ENCODE measurements at places on chromosomes 13 and 19.

GRCh38 chr13:33994198-33994597 is 176.2 kb downstream of the RFC3 start:
- DNase-seq = no peak

DNA sequence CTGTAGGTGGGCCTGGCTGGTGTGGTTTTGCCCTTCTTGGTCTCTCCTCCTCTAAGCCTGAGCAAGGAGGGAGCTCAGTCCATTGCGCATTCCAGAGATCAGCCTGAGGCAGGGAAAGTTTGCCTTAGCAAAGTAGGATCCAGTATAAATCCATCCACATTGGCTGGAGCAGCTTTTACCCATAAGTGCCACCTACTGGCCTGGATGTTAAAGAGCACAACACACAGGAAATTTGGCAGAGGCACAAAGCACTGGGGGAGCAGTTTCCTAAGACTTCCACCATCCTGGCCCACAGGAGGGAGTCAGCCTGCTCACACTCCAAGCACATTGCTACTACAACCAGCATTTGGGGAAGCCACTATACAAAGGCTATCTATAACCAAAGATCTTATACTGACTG is 1124.2 kb downstream of the SLITRK1 start:
- DNase-seq = no peak

- no peak for DNase-seq
Measured at GRCh38 chr13:20258208-20258962, 26.3 kb upstream of the GJB6 start.

DNA sequence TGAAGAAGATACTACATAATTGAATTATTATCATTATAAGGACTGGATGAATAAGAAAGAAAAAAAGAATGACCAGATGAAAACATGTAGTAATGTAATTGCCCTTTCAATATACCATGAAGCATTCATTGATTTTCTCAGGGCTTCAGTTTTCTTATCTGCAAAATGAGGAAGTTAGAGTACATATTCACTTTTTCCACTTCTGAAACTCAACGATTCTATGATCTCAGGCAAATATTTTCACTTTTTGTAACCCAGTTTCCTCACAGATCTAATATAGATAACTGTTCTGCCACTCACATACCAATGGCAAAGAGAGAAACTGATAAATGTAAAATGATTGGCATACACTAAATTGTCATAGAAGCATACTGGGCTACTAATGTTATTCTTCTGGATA is 856.6 kb upstream of the KLHL1 start:
- DNase-seq = no peak

DNA sequence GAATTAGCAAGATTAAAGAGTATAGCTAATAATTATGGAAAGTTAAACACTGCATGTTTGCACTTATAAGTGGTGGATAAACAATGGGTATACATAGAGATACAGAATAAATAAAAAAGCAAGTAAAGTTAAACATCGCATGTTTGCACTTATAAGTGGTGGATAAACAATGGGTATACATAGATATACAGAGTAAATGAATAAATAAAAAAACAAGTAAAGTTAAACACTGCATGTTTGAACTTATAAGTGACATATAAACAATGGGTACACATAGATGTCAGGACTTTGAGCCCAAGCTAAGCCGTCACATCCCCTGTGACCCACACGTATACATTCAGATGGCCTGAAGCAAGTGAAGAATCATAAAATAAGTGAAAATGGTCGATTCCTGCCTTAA is 1533.3 kb upstream of the SPRY2 start:
- DNase-seq = no peak

DNA sequence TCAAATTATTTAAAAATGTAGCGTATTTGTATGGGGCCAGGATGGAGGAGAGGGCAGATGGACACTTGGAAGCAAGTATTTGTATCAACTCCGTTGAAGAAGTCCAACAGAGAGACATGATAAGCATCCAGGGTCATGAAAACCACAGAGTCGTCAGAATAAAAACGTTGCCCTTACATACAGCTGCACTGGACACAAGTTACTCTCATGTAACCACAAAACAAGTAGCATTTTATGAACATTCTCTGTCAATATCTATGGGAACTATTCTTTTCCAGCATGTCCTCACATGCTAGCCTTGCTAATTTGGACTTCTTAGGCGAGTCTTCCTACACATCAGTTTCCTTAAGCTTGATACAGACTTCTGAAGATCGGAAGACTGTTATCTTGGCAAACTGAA is 35.0 kb downstream of the EFNB2 start:
- DNase-seq = no peak

GRCh38 chr13:46541210-46541609 is 11.8 kb upstream of the LRCH1 start:
- DNase-seq = no peak

DNA sequence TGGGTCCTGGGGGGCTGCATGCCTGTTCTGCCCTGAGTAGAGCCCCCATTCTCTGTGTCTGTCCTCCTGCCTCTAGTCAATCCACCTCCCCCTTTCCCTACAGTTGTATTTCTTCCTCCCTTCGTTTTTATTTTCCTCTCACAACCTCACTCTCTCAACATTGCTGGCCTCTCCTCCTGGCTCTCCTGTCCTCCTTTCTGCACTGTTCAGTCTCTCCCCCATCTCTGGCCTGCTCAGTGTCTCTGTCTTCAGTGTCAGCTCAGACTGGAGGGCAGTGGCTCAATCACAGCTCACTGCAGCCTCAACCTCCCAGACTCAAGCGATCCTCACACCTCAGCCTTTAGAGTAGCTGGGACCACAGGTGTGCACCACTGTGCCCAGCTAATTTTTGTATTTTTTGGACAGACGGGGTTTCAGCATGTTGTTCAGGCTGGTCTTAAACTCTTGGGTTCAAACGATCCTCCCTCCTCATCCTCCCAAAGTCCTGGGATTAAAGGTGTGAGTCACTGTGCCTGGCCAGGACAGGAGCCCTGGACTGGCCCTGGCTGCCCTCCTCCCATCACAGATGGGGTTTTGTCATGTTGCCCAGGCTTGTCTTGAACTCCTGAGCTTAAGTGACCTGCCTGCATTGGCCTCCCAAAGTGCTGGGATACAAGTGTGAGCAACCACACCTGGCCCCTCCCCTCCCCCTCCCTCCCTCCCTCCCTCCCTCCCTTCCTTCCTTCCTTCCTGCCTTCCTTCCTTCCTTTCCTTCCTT is 32.0 kb upstream of the IGFL1 start:
- no peak for DNase-seq

DNA sequence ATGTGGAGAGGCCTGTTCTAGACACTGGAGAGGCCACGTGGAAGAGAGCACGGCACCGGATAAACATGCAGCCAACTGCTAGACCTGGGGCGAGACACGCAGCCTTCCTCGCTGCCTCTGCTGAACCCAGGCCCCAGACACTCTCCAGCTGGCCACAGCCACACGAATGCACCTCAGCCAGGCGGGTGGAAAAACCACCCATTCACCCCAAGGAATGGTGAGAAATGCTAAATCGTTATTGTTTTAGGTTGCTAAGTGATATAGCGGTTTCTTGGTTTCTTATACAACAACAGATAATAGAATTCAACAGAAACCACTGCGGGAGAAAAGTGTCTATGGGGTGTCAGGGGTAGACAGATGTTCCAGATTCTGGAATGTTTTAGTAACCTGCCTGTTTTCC is 52.5 kb downstream of the STK24 start:
- no peak for DNase-seq

DNA sequence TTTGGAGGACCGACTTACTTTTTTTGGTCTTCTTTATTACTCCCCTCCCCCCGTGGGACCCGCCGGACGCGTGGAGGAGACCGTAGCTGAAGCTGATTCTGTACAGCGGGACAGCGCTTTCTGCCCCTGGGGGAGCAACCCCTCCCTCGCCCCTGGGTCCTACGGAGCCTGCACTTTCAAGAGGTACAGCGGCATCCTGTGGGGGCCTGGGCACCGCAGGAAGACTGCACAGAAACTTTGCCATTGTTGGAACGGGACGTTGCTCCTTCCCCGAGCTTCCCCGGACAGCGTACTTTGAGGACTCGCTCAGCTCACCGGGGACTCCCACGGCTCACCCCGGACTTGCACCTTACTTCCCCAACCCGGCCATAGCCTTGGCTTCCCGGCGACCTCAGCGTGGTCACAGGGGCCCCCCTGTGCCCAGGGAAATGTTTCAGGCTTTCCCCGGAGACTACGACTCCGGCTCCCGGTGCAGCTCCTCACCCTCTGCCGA is 409 bp downstream of the FOSB start:
- DNase-seq = peak; percentile 39

DNA sequence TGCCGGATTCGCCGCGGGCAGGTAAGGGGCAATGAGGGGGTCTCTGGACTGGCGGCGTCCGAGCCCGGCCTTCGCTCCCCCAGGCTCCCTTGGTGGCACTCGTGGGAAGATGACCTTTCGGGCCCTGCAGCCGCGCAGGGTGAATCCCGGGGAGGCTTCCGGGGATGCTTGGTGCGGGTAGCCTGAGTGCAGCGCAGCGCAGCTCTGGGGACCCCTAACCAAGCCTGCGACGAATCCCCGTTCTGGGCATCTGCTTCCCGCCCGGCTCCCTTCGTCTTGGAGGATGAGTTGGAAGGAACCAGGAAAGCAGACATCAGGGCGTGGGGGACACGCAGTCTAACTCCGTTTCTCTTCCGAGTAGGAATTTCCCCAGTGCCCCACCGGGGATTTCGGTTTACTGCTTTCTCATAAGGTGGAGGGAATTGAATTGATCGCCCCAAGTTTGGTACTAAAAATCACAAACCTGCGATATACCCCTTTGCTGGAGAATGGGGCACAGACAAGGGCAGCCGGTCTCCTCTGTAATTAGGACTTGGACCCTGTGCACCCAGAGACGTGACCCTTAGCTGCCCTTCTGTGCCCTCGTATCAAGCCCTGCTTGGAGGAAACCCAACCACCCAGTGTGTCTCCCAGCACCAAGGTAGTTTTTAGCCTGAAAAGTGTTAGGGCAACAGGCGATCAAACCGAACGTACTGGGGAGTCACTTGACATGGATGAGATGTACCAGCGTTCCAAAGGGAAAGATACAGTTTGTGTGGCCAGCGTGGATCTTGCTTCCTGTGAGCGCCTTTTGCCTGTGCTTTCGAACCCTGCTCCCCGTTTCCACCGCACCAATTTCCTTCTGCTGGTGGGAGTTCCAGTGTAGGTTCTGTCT is 1.0 kb downstream of the GPC5 start:
- DNase-seq = no peak

- no peak for DNase-seq
Measured at GRCh38 chr13:52984881-52985363, 43.7 kb upstream of the OLFM4 start.

- no peak for DNase-seq
Measured at GRCh38 chr19:40225440-40226305, 816 bp downstream of the CCNP start.

GRCh38 chr19:47573071-47574026 is at the start of gene ZNF541:
TSS of gene ZNF541 (minus strand) at chr19:47573148. CDS start at chr19:47555856, 17,292 bp downstream.
- peak; percentile 83 for DNase-seq
